Activated naive CD4-positive, alpha-beta T cell treated with anti-CD3 and anti-CD28 coated beads, Interleukin-2, amount 50 U/mL, for 16 hours (primary cell): ENCODE measurements at places on chromosomes 11 and 22.

DNA sequence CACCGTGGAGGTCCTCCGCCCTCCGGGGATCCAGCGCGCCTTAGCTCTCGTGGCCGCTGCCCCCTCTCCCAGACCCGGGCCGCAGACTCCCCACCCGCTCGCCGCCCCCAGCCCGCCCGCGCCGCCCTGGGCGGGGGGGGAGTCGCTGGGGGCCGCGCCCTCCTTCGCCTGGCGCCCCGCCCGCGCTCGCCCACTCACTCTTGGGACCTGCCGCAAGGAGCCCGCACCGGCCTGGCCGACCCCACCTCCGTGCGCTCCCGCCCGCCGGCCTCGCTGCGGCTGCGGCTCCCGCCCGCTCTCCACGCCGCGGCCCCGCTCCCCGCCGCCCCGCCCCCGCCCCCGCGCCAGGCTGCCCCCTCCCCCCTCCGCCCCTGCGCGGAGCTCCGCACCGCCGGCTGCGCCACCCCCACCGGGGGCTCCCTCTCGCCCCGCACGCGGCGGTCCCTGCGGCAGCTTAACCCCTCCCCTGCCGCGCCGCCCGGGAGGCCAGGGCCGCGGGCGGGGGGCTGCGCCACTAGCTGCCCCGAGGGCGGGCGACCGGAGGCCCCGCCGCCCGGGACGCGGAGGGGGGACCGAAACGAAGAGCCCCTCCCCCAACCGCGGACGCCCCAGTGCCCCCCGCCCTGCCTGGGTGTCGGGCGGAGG is 724 bp upstream of the RASGRP2 start:
- DNase-seq = no peak

- DNase-seq = no peak
Observed at GRCh38 chr22:39309881-39310714, 9.3 kb downstream of the RPL3 start.

GRCh38 chr22:45709060-45709739 is 37.6 kb downstream of the ATXN10 start:
- DNase-seq = no peak

DNA sequence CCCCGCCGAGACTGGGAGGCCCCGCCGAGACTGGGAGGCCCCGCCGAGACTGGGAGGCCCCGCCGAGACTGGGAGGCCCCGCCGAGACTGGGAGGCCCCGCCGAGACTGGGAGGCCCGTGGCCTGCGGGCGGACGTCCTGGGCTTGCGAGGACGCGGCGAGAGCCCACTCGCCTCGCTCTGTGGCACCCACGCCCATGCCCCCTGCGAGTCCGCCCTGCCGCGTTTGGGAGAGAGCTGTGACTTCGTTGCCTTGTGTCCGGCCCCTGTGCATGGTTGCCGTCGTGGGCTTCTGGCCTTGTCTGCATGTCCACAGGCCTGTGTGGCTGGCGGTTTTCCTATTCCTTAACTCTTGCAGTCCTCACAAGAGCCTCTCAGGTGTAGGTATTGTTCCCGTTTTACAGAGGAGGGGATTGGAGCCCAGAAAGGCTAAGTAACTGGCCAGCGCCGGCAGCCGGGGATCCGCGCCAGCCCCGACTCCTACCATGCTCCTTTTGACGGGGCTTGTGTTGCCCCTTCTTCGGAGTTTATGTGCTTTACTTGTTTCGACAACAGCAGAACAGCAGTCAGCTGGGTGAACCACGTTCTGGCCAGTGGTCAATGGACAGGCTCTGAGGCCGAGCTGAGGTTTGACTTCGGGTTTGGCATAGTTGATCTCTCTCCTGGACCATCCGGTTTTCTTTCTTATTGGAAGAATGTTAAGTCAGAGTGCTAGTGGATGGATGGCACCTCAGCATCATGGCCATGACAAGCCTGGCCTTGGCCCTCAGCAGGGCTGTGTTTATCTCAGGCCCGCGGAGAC is 741 bp downstream of the PHRF1 start:
- no peak for DNase-seq

DNA sequence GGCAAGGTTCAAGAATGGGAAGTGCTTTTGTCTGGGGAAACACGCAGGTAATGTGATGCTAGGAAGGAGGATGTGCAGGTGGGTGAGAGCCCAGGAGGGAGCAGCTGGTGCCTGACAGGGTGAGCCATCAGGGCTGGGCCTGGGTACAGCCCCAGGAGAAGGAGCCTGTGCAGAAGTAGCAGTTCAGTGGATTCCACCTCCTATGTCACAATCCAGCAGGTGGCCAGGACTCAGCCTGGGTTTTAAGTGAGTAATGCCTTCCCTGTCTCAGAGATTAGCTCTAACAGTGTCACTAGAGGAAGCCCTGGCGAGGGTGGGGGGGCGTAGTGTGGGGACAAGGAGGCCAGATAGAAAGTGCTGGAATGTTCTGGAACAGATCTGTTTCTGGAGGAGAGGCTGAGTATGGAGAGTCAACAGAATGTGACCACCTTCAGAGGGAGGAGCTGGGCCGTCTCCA is 8.1 kb downstream of the RIC8A start:
- no peak for DNase-seq

DNA sequence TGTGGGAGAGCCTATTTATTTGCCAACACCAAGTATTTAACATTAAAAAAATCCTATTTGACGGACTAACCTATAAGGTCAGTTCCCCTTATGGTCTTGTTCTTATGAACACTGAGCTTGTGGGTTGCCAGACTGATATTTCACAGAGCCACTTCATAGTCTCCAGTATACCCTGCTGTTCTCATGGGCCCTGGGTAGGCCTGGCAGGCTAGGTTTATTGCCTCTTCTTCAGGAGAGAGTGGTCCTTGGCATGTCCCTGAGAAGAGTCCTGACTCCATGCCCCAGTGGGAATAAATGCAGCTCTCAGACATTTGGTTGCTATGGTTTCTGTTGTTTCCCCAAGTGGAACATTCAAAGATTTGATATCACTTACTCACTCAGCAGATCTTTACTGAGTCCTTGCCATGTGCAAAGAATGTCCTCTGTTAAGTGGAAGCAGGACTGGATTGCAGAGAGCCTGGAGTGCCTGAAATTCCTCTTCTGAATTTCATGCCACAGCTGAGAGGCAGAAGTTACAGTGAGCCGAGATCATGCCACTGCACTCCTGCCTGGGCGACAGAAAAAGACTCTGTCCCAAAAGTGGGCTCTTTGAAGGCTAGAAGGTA is 15.7 kb downstream of the SLC5A1 start:
- DNase-seq = no peak

GRCh38 chr11:132540581-132540980 is 991.7 kb downstream of the OPCML start:
- no peak for DNase-seq

- DNase-seq = no peak
Observed at GRCh38 chr11:57475191-57475590, 14.9 kb downstream of the RTN4RL2 start.

DNA sequence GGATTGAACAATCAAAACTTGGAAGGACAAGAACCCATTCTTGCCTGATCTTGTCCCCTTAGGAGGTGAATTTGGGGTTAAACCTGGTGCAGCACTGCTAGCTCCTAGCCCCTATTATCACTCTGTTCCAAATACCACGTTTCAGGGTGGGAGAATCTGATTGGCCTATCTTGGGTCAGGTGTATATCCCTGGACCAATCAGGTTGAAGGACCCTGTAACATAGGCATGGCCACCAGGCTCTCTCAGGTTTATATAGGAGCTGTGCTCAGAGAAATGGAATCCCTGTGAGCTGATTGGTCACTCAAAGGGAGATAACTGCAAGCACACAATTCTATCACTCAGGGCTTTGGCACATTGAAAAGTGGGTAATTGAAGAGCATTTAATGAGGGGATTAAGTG is 26.6 kb upstream of the AMPD3 start:
- no peak for DNase-seq

- DNase-seq = no peak
Observed at GRCh38 chr11:131807876-131808275, 437.5 kb downstream of the NTM start.

DNA sequence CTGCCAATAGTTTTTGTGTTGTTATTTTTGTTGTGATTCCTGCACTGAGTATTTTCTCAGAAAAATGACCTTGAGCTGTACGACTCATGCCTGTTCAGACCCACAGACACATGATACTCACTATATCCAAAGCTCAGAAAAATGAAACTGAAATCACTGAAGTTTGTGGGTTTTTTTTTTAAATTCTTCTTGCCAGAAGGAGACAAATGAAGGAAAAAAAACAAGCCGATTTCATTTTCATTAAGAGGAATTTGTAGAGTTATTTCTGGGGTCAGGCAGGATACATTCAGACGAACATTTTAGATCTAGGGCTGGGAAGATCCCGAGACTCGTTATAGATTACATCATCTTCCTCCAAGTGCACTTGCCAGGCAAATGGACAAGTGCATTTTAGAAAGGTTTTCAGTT is 60.4 kb downstream of the BMAL1 start:
- no peak for DNase-seq

- no peak for DNase-seq
Observed at GRCh38 chr11:128188346-128189004, 398.9 kb downstream of the ETS1 start.
